ENCODE measurements at places on chromosomes 6 and 20.

DNA sequence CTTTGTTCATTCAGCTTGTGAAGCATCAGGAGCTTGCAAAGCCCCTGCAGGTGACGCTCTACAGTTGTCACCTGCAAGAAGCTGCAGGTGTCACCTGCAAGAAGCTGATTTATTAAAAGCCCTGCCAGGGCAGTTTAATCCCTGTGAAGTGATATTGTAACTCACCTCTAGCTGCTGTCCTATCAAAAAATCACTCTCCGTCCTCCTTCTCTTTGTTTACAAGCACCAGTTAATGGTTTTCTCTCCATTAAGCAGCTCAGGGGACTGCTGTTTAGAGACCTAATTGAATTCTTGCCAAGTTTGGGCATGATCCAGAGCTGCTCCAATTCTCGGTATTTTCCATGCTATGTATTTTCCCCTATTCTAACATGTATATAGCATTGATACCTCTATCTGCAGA is 345.9 kb downstream of the ARHGAP18 start:
- no peak for DNase-seq

GRCh38 chr20:49344975-49345374 is 67.1 kb upstream of the ZNFX1 start:
- DNase-seq: peak; percentile 79

DNA sequence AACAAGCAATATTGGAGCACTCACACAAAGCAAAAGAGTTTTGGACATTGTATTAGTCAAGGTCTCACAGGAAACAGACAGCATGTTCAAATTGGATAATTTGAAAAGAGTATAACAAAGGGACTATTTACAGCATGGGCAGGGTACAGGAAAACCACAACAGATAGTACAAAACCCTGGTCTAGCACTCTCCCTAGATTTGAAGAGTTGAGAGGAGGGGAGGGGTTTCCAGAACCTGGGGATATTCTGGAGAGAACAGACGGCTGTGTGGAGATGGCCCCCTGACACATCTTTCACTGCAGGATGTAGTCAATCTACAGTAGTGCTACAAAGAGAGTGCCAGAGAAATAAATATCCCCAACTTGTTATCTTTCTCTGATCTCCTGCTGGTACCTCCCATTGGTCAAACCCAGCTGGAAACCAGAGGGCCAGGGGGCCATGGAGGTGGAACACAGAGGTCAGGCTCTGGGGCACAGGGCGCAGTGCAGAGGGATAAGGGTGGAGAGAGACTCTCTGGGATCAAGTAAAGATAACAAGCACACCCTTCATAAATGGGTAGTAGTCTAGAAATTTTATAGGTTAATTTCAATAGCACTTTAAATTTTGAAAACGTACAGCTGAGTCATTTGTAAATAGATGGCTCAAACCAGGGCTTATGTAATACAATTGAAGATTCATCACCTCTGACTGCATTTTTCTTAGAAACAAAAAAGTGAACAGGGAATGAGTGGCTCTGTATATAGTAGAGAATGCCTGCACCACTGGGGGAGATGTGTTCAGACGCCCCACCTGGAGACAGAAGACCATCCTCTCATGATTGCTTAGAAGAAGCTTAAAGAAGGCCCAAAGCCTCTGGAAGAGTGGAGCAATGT is 25.7 kb downstream of the RCAN2 start:
- no peak for DNase-seq

GRCh38 chr6:13708736-13709135 is 2.9 kb downstream of the RANBP9 start:
- no peak for DNase-seq

GRCh38 chr20:38168791-38169589 is 3.9 kb upstream of the TGM2 start:
- no peak for DNase-seq

DNA sequence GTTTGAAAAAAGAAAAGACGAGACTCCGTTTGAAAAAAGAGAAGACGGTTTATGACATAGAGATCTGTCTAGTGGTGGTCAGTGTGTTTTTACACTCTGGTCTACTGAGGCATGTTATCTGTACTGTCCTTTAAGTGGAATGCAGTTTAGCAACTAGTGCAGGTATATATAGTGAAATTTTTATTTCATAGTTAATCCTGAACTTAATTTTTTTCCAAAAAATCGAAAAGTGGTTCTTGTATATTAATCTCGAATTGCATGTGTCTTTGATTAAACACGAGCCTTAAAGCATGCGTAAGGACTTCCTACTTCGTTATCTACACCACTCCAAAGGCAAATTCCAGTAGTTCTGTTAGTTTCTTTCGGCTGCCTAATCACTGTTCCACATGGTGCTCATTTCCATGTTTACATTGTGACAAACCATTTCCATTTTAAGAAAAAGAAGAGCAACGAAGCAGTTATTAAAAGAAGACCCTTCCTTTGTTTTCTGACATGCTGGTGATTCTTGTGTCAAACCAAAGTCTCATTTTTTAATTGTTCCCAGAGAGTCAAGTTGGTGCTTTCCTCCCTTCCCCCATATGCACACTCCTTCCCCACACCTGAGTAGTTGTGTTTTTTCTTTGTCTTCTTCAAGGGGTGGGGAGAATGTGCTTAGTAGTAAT is 2.3 kb downstream of the SNX9 start:
- DNase-seq: no peak

DNA sequence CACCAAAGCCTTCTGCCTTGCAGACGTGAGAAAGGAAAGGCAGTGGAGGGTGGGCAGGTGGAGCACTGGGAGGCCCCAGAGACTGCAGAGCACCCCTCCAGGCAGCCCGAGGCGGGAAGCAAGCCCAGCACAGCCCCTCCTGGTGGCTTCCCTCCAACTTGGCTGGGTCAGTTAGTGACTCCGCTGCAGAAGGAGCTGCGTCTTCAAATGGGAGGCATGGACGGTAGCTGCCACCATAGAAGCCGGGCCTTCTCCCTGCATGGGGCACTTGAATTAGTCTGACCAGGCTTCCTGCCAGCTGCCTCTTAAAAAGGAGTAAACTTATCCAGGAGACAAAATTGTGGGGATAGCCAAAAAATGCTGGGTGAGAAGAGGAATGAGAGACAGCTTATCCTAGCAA is 88.0 kb upstream of the RPS6KA2 start:
- peak; percentile 33 for DNase-seq

DNA sequence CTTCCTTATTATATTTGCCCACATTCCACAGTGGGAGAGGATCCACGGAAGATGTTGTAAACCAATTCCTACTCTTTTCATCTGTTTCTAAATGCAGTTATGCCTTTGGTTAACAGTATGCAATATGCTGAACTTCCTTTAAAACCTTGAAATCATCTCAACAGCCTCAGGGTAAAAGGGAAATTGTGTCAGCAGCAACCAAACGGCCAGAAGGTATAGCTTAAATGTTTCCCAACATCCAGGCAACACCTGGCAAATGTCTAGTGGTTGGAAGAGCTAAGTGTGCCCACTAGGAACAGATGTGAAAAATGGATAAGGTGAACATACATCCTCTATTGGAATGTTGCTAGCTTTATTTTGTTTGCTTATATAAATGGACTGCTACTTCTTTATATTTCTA is 164.8 kb downstream of the FAXC start:
- no peak for DNase-seq

DNA sequence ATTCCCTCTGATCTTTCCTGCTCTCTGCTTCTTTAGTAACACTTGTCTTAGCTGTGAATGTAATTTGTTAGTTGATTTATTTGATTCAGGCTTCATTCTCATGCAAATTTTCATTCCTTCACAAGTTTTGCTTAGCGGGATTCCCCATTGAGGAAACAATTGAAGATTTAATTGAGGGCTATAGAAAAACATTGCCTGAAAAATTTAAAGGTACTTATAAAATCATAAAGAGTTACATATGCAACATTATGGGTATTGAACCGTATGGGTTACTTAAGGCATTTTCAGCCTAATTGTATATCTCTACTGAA is 11.9 kb upstream of the ZSCAN9 start:
- DNase-seq: no peak

GRCh38 chr6:33662318-33662717 is 41.2 kb downstream of the ITPR3 start:
- no peak for DNase-seq

- no peak for DNase-seq
These were observed 48.8 kb upstream of the CHRNA4 start for GRCh38 chr20:63409834-63410435.

DNA sequence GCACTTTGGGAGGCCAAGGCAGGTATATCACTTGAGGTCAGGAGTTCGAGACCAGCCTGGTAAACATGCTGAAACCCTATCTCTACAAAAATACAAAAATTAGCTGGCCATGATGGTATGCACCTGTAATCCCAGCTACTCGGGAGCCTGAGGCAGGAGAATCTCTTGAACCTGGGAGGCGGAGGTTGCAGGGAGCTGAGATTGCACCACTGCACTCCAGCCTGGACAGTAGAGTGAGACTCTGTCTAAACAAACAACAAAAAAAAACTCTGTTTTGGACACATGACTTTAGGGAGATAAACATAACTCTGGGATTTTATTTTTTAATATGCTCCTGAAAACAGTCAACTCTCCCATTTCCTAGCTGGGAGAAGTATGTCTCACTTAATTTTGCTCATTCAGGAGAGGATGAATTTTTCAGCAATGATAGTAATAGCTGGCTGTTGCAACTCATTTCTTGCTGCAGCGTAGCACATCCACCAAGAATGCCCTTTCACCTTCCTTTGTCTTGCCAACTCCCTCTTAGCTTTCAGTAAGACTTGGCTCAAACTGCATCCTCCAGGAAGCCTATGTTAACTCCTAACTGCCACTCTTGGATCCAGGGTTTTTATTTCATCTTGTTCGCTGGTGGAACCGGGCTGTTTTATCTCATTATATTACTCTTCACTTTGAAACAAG is 24.3 kb downstream of the TOP1 start:
- no peak for DNase-seq

DNA sequence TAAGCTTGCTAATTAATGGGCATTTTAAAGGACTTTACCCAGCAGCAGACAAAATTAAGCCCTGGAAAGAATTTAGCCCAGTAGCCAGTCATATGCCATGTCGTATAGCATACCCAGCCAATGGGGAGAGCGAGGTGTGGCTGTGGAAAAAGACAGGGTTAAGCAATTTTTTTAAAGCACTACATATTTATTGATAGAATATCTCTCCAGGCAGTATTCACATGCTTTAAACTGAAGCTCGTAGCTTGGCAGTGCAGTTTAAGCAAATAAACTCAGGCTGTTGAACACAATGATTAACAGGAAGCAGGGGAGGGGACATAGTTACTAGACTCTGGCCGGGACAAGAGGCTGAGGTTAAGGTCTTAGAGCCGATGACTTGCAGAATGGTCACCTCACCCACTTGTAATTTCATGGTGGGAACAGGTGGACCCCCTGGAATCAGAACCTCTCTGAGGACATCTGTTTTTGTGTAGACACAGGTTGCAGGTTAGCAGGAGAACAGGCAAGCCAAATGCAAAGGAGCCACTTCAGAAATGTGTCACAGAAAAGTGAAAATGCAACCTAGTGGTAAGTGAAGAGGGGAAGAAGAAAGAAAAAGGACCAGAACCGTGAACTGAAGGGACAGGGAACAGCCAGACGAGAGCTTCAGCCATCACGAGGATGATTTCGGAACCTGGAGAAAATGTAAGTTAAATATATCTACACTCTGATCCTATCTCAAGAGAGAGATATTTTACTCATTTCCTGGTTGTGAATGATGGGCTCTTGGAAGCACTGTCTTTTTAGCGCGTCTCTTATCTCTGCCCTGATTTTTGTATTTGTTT is 7.2 kb downstream of the GCNT2 start:
- no peak for DNase-seq

DNA sequence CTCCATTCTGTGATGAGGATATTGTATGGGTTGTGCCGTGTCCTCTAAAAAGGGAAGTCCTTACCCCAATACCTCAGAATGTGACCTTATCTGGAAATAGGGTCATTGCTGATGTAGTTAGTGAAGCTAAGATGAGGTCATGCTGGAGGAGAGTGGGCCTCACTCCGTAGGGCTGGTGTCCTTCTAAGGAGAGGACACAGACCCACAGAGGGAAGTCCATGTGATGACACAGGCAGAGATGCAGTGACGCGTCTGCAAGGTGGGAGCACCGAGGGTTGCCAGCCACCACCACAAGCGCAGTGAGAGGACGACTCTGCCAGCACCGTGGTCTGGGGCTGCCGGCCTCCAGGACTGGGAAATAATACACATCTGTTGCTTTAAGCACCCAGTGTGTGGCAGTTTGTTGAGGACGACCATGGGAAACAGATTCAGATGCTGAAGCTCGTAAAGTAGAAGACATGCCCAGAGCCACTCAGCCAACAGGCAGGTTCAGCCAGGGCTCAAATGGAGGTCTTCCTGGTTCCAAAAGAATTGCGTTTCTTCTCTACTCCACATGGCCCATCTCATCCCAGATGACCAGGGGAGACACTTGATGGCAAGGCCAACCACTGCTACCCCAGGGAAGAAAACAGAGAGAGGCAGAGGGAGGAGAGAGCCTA is 59.2 kb upstream of the DUSP22 start:
- DNase-seq: no peak

DNA sequence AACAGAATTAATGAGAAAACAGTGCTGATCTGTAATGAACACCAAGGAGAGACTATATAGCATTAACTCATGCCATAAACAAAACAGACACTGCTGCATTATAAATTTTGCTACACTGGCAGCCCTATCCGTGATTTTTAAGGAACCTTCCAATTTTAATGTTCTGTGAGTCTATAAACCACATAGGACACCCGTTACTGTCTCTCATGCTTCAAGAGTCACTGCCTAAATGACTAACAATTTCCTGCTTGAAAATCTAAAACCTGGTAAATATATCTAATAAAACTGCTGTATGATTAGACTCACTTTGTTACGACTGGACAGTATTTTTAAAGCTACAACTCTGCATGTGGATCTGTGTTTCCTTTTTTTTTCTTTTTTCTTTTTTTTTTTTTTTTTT is 8.7 kb downstream of the CHD6 start:
- DNase-seq: no peak

DNA sequence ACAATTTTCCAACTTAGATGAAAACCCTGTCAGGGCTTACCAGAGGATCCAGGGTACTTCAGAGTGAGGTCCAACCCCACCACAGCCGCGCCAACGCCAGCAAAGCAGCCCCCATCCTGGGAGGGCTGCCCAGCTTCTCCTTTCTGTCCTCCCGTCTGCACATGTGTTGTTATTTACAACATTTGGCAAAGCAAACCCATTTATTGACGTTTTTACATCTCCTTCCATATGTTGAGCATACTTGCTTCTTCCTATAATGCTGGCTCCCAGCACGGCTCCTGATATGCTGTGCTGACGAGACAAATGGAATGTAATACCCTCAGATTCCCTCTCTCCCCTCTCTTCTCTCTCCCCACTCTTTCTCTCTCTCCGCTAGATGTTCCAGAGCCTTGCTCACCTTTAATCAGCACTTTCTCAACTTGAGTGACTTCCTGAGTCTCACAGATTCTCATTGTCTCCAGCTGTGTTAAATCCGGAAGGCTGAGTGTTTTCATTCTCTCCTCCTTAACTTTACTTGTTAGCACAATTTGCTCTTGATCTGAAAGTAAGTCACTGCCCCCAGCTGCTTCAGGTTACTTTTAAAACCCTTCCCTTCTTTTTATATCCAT is 22.7 kb downstream of the RCAN2 start:
- DNase-seq: no peak

GRCh38 chr20:1912646-1913045 is 17.4 kb downstream of the SIRPA start:
- no peak for DNase-seq

Measured in hippocampal formation (tissue), 2 donors.